ENCODE measurements at places on chromosomes 3 and 15.

- peak; percentile 68 for DNase-seq
Observed at GRCh38 chr3:114706591-114707232, 412.9 kb downstream of the TIGIT start.

- no peak for DNase-seq
Observed at GRCh38 chr3:139295040-139295439, 48.8 kb upstream of the MRPS22 start.

GRCh38 chr3:27666272-27666671, 55.9 kb downstream of the EOMES start:
- DNase-seq, result no peak

GRCh38 chr3:129708328-129708861, 101.9 kb upstream of the PLXND1 start:
- DNase-seq, result no peak

DNA sequence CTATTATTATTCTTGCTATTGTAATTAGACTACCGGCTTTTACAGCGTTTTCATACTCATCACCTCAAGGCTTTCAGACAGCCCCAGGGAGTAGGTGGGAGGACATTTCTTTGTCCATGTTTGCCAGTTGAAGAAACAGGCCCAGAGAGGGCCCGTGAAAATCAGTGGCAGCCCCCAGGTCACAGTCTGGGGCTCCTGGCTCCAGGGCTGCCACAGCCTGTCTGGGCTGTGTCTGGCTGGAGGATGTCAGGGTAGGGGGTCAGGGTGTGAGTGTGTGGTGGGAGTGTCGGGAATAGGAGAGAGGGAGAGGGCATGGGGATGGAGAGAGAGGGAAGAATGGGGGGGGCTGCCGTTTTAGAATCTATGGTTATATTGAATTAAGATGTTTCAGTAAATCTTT, 118.2 kb upstream of the TLE3 start:
- DNase-seq, result no peak

DNA sequence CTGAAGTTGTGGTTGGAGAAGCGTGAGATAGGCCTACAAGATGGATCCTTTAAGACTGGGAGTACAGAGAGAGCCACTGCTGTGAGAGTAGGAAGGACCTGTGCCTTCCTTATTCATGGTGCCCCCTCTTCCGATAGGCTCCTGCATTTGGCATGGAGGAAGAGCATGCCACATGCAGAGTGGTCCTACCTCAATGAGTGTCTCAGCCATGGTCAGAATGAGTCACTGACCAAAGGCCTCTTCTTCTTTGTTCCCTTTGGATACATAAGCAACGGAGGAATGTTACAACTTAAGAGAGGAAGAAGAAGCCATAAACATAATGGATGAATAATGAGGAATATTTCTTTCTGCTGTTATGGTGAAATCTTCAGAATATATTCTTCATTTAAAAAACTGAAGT, 681.2 kb upstream of the GRM7 start:
- no peak for DNase-seq

DNA sequence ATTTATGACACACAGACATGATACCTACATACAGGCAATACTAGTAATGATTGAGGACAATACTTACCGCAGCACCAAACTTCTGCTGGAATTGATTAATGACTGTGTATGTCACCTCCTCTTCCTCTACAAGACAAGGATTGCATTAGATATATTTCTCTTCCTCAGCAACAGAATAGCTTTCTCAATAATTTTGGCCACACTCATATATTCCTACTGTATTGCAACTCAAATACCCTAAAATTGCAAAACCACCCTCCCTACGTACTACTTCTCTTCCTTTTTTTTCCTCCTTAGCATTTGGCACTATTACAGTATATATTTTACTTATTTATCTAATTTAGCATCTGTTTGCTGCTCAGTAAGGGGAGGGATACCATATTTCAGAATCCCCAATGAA, 14.8 kb downstream of the EXD1 start:
- DNase-seq, result no peak

GRCh38 chr3:18946524-18946923, 201.8 kb upstream of the KCNH8 start:
- DNase-seq, result no peak

DNA sequence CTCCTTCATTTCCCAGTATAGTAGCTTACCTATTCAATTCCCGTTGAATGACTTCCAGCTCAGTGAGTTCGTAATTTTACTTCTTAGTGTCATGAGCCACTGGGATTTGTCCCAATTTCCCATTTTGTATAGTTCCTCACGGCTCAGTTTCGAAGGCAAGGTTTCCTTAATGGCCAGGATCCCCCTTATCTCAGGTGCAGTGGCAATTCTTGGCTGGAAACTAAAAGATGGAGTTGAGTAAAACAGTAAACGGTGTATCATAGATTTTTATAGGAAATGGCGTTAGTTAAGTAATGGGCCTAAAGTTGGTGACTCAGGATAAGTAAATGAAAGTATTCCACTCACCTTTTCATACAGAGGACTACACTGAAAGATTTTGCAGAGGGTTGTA, 522 bp upstream of the LMLN start:
- no peak for DNase-seq

- no peak for DNase-seq
Observed at GRCh38 chr3:127915115-127915936, at the start of gene KBTBD12. TSS of gene KBTBD12 (plus strand) at chr3:127915232. CDS start at chr3:127923062, 7,830 bp downstream.

DNA sequence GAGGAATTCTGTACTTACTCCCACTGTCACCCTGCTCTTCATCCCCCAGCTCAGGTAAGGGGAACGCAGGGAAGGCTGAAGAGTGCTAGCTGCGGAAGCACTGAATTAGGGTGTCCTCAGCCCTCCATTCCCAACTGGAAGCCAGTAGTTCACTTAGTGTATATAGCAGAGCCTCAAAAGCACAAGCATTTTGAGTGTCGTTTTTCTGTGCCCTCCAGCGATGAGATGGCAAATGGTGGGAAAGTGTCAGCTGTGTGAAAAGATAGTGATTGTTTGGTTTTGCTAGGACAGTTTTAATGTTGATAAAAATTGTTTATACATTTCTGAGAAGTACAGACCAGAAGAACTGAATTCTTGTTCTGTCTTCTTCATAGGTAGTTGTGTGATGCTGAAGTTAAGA, 10.8 kb downstream of the MRPS22 start:
- no peak for DNase-seq

GRCh38 chr15:66097151-66098021, 156.2 kb downstream of the MEGF11 start:
- no peak for DNase-seq

DNA sequence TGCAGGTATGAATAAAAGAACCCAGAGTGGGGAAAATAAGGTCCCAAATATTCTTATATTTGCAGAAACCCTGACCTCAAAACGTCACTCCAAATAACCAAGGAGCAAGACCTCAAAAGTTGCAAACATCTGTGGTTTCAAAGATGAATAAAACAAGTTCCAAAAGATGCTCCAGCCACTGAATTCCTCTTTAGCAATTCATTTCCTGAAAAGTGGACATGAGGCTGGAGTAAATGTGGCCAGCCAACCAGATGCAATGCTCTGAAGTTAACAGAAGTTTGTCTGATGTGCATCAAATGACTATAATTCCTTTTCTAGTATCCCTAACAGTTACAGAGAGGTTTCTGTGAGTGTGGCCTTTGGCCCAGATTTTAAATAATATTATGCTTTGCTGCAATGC, 71.2 kb upstream of the WNT5A start:
- DNase-seq, result peak; percentile 38

GRCh38 chr3:126616931-126617330, 38.0 kb downstream of the TXNRD3 start:
- no peak for DNase-seq

DNA sequence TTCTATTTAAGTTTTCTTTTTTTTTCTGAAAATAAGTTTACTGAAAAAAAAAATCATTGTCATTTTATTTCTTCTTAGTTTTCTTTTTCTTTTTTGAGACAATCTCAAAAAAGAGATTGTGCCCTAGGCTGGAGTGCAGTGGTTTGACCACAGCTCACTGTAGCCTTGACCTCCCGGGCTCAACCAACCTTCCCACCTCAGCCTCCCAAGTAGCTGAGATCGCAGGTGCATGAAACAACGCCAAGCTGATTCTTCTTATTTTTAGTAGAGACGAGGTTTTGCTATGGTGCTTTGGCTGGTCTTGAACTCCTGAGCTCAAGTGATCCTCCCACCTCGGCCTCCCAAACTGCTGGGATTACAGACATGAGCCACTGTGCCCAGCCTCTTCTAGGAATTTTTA, 65.7 kb upstream of the OSTN start:
- DNase-seq, result no peak

All from cardiac fibroblast (primary cell).